Stimulated activated CD8-positive, alpha-beta memory T cell treated with anti-CD3 and anti-CD28 coated beads, Interleukin-4, amount 100 ng/mL, for 4 hours (primary cell): ENCODE measurements at places on chromosomes 5 and 9.

DNA sequence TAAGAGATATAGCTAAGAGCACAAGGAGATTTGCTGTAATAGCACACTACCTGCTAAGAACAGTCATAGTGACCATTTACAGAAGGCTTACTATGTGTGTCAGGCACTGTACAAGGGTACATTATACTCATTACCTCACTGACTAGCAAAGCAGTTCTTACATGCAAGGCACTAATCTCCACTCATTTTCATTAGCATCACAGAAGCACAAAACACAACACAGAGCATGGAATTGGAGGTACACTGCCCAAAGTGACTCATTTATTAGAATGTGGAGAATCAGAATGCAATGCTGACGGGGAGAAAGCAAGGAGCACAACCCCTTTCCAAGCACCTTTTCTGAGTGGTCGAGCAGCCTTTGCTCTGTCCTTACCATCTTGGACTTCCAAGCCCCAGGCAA lies 169.7 kb downstream of the ENTREP1 start:
- no peak for DNase-seq

GRCh38 chr9:8845808-8846207 lies 1046.2 kb upstream of the DMAC1 start:
- no peak for DNase-seq

DNA sequence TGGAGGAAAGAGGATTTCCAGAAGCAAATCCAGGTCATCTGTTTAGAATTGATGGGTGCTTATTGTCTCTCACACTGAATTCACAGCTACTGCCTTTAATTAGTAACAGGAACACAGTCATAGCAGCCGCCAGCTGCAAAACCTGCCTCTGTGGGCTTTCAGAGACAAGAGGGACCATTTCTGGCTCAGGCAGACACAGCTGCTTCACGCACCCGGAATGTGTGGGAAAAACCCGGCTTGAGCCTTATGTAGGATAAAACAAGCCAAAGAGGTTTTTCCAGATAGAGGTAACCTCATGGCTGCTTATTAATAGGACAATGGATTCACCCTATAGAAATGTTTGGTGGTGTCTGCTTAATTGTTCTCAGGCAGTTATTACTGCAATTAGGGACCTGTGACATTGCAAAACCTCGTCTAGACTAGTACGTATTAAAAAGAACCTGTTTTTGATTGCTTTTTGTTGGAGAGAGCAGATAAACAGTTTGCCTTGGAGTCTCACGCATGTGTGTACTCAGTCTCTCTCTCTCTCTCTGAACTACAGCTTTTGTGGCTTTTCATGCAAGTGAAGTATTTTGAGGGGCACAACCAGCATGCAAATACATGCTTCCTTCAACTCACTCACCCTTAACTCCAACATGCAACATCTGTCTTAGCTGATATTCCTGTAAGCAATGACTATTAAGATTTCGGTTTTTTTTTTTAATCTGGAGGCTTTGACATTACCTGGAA lies 302.7 kb downstream of the PLK2 start:
- DNase-seq: no peak

DNA sequence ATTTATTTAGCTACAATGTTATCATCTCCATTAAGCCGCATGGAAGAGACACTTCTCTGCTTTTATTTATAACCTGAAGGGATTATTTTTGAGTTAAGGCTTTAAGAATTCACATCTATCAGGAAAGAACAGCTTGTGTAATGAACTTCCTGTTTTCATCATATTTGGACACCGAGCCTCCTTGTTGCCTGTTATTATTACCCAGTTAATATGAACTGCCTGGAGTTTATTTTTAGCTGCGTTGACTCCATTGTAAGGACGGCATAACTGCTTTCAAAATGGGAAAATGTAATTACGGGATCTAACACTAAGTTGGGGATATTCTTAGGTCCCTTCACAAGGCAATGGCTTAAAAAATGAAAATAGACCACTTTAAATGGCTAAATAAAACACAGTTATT lies 89.0 kb upstream of the NR4A3 start:
- DNase-seq: no peak

- no peak for DNase-seq
Measured at GRCh38 chr5:115559524-115559923, 14.9 kb upstream of the FEM1C start.

DNA sequence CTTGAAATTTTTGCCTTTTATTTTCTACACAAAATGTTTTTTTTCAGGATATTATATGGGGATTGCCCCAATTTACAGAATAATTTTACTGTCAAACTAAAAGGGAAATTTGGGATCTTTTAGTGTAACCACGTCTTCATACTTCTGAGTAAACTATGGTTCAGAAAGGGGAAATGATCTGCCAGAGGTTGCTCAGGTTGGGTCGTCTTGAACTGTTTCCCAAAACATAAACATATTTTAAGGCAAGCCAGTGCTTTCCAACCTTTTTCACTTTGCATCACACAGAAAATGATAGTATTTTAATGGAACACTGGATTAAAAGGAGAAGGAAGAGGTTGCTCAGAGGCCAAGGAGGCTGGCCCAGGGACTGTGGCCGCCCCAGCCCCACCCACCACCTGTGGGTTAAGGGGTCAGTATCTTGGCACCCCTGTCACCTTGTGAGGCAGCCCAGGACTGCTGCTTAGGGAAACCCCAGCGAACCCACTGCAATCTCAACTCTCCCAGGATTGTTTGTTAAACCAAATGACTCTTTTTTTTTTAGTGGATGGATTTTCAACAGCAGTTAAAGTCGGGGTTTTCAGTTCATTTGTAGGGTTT lies 142.7 kb upstream of the DHFR start:
- no peak for DNase-seq

DNA sequence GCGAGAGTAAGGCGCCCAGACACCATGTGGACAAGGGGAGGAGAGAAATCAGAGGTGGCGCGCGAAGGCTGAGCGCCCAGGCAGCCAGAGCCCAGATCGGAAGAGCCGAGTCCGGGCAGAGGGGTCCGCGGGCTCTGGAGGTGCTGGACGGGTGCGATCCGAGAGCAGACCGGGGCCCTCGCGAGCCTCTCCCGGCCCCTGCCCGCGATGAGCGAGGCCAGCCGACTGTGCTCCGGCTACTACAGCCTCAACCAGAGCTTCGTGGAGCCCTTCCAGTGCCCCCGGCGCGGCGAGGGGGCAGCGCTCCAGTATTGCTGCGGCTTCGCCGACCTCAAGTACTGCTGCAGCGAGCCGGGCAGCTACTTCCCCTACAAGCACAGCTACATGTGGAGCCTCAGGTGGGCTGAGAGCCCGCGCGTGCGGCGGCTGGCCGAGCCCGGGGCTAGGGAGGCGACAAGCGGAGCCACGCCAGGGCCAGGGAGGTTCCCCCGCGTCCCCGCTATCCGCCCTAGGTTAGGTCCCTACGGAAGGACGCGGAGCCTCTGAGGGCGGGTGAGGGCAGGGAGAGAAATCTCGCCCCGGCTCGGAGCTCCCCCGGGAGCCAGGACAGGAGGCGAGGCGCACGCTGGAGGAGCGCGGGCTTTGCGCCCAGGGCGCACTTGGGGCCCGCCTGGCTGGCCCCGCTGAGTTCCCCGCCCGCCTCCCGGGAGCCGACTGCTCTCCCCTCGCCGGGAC lies at the start of gene SHISAL2B:
SHISAL2B (plus strand) TSS at position 87 of the 735 bp plus-strand sequence; CDS start at position 208, 121 bp downstream.
- DNase-seq: no peak

- DNase-seq: no peak
Measured at GRCh38 chr5:20114526-20114925, 126.5 kb upstream of the CDH18 start.

DNA sequence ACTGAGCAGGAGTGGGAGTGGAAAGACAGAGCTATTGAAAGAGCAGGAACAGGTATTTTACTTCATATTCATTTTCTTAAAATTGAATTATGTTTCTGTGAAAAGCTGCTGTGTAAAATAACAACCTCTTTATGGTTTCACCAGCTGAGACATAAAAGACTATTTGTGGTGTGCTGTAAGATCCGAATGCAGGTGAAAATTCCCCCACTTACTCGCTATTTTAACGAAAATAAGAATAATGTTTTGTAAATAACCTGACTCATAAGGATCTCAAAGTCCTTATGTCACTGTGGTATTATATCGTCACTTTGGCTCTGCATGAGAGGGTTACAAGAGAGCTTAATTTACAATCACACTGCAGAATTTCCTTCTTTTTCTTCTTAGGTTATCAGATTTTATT lies 65.3 kb upstream of the NFIB start:
- DNase-seq: no peak

- DNase-seq: no peak
Measured at GRCh38 chr5:139131921-139132432, 66.2 kb downstream of the SIL1 start.

DNA sequence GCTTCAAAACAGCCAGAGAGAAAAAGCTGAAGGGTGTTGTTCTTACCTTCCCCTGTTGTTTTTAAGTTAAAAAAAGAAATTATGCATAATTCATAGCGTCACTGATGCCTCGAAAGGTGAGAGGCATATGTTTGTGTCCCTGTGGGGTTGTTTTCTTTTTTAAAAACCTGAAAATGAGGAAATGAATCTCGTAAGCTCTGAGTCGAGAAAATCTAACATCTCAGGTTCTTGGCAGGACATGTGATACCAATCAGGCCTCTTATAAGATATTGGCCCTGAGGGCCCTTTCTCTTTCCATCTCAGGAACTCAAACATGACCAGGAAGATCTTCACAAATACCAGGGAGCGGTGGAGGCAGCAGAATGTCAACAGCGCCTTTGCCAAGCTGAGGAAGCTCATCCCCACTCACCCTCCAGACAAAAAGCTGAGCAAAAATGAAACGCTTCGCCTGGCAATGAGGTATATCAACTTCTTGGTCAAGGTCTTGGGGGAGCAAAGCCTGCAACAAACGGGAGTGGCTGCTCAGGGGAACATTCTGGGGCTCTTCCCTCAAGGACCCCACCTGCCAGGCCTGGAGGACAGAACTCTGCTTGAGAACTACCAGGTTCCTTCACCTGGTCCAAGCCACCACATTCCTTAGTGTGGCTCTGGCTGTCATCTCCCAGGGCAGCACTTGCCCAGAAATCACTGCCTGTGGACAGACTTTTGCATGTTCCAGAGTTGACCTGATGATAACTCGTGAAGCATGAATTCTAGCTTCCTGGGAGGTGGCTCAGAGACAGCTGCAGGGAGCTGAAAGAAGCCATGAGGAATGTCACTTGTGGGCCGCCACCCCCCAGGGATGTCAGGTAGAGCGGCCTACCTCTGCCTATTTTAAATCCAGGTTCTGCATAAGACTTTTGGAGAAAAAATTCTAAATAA lies at the start of gene TAL2:
TAL2 (plus strand) TSS at position 274 of the 921 bp plus-strand sequence; CDS start at position 314, 40 bp downstream.
- DNase-seq: no peak

GRCh38 chr9:104745852-104746251 lies 1.6 kb upstream of the NIPSNAP3A start:
- DNase-seq: no peak

DNA sequence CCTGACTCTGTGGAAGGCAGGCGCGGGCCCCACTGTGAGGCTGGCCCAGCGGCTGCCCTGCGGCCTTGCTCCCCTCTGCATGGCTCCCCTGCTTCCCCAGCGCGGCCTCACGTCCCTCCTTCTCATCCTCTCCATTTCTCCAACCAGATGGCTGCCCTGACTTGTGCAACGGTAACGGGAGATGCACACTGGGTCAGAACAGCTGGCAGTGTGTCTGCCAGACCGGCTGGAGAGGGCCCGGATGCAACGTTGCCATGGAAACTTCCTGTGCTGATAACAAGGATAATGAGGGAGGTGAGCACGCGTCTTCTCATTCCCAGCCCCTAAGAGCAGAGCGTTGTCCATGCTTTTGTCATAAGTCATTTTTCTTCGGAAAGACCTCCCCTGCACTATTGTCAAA lies 129.0 kb upstream of the WWC1 start:
- DNase-seq: no peak

DNA sequence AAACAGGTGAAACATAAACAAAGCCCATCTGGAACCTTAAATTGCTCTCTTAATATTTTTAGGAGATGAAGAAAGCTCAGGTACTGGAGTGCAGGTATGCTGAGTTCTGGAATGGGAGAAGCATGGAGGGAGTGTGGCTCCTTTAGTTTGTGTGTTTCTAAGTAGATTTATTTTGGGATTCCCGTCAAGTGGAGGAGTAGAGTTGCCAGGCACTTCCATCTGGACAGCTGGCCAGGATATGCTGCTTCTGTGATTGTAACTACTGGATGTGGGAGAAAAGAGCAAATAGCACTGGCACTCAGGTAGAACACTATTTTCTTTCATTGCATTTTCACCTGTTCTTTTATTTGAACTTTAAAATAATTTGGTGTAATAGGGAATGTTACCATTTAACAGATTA lies 182.3 kb upstream of the MAST4 start:
- DNase-seq: no peak

GRCh38 chr5:173475780-173476179 lies 140.7 kb downstream of the BOD1 start:
- DNase-seq: no peak

DNA sequence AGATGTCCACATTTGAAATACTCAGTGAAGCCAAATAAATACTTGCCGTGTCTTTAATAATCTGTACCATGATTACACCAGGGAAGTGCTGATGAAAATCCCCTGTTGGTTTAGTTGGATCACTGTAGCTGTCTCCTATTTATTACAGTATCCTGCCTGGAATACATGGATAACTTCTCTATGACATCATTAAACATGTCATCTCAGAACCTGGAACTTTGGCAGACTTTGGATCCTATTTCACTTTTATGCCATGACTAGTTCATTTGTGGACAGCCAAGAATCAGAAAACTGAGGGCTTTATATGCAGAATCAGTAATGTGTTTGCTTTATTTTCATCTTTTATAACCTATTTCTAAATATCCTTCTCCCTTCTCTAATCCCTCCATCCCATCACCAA lies at the start of gene TXNDC8:
TXNDC8 (minus strand) TSS at position 137 of the 400 bp plus-strand sequence.
- no peak for DNase-seq

GRCh38 chr5:5675511-5675910 lies 253.0 kb downstream of the ICE1 start:
- no peak for DNase-seq

GRCh38 chr5:35012796-35013195 lies 35.0 kb downstream of the AGXT2 start:
- no peak for DNase-seq

DNA sequence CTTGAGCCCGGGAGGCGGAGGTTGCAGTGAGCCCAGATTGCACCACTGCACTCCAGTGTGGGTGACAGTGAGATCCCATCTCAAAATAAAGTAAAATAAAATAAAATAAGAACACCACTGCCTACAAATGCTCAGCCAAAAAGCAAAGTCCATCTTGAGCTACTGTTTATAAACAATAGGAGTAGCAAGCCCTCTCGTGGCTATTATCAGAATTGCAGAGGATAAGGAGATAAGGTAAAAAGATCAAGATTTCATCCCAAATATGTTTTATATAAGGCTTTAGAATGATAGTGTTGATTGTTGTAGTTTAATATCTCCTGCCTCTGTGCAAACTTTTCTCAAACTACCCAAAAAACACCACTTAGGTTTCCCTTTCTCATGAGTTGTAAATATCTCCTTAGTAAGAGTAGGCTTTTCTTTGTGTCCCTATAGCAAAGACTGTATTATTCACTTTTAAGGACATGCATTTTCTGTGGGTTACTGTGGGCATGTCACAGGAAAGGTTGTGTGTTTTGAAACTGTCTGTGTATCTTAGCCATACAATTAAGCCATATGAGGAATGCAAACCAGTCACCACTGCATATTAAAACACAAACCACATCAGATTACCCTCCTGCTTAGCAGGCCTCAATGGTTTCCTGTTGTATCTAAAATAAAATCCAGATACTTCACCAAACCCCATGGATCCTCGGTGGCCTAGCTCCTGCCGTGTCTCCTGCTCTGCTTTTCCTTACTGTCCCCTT lies 31.8 kb upstream of the CKS2 start:
- DNase-seq: no peak
